ENCODE measurements at places on chromosomes 5 and 9.

DNA sequence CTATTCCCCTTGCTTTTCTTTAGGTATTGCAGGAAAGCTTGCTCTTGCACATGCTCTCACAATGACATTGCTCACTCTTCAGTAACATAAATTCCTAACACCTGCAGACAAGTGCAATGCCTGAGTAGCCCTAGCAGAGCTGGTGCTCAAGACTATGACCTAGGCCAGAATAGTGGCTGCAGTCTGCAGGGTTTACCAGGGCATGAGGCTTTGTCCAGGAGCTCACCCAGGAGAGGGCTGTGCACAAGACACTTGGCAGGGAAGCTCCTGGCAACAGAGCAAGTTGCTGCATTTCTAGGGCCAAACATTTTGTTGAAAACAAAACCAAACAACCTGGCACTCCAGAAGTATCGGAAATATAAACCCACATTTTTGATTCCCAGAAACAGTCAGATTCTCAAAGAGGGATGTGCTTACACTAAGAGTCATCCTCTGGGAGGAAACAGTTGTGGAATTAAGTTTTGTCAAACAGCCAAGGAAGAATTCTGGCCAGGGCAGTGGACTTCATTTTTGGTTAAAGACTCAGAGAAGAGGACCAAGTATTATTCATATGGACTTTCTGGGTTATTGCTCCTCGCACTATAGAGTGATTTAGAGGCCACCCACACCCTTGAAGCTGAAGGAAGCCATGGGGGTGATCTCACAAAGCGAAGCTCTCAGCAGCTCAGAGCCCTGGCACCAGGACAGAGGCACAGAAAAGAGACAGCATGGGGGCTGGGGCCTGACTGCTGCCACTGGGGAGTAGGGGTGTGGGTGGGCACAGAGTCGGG lies 44.9 kb downstream of the MACROH2A1 start:
- DNase-seq, result no peak

- DNase-seq, result no peak
These were observed 14.1 kb upstream of the RNF145 start for GRCh38 chr5:159223469-159223868.

GRCh38 chr5:167814828-167815227 lies 476.6 kb upstream of the WWC1 start:
- DNase-seq, result no peak

DNA sequence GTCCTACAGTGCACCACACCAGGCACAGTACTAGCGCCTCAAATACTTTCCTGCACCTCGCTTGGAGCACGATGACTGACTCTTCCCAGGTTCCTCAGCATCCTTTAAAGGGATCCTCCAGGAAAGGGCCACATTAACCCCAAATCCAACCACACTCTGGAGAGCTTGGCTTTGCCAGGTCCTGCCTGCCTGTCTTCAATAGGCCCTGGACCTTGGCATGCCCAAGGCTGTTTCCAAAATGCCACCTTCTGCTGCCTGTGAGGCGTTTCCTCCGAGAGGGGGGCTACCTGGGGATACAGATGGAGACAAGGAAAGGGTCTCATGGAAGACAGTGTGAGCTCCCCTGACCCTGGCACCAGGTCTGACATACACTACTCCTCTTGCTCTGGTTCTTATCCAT lies 169.9 kb downstream of the DAB2IP start:
- DNase-seq, result no peak

GRCh38 chr9:135910216-135910615 lies 2.9 kb upstream of the CAMSAP1 start:
- DNase-seq, result no peak

GRCh38 chr5:132376694-132377641 lies 7.5 kb downstream of the SLC22A5 start:
- no peak for DNase-seq

GRCh38 chr9:132364068-132364467 lies 9.3 kb upstream of the SETX start:
- DNase-seq, result no peak

DNA sequence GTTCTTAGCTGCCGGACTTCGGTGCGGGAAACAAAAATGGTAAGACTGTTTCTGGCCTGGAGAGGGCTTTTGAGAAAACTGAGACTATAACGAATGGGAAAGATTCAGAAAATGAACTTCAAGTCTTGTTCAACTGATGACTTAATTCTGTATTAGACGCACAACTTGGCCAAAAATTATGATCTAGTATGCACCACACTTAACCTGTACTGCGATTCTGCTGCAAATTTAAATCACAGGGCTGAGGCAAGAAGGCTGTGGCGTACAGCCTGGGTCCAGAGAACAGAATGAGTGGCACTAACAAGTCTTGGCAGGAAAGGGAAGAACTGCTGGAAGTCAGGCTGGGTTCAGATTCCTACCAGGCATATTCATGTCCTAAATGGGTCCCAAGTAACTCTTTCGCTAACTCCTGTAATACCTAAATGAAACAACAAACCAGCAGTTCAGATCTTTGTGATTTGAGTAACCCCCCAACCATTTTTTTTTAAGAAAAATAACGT lies 781 bp upstream of the COL23A1 start:
- no peak for DNase-seq

- DNase-seq, result no peak
These were observed 36.7 kb upstream of the ASS1 start for GRCh38 chr9:130407916-130408663.

- DNase-seq, result no peak
These were observed 116.3 kb downstream of the MED27 start for GRCh38 chr9:131963072-131964030.

DNA sequence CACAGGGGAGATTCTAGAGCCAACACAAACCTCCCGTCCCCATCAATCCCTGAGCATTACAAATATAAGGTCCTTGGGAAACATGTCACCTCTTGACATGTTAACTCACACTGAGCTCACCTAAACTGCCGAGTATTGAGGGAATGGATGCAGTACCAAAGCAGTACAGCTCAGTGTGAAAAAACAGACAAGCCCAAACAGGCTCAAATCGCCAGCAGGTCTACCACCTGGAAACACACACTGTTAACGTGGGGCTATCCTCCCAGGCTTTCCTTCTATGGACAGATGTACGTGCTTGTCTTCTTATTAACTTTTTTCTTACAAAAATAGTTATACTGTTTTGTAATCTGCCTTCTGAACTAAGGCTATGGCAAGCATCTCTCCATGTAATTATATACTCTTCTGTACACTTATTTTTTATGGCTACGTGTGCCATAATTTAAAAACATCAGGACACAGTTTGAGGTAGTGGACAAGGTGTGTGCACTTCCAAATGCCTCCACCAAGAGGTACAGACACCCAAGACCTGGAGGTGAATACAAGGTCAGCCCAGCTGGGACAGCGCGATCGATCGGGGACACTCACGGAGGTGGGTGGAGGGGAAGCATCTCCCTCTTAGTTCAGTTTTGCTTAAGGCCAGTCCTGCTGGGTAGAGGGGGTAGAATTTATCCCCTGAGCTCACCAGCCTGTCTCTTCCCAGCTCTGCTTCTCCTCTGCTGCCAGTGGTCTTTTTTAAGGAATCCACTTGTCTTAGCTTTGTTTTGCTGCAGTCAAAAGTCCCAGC lies 76.5 kb downstream of the DAP start:
- no peak for DNase-seq

- no peak for DNase-seq
These were observed 229.7 kb upstream of the IRX4 start for GRCh38 chr5:2112173-2113025.

DNA sequence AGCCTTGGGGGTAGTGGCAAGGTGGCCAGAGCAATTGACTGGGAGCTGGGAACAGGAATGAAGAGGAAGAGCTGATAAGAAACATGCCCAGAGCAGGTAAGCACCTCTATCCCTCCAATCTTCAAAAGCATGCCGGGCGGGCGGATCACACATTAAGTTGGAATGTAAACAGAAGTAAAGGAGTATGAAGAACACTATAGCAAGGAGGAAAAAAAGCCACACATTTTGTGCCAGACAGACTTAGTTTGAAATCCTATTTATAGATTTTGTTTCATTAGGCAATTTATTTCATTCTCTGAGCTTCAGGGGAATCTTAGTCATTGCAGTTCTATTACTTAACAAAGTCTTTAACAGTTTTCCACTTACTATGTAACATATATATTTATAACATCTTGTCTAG lies 173.9 kb upstream of the TNC start:
- DNase-seq, result no peak

- DNase-seq, result no peak
These were observed 26.1 kb downstream of the PLPPR1 start for GRCh38 chr9:101054657-101055056.

DNA sequence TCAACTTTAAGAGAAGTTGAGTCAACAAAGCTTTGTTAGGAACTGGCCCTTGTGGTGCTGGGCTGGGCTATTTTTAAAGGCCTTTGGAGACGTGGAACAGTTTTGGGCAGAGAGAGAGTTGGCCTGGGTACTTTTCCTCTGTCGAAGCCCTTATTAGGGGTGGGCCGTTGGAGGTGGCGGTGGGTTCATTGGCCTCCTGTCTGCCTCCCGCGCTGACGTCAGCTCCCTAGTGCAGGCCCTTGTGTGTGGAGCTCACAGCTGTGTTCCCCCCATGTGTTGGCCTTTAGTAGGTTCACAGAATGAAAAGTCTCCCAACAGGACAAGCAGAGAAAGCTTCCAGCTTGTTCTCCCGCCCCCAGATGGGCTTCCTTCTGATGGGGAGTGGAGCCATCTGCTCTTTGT lies 2.7 kb downstream of the NCS1 start:
- no peak for DNase-seq

All from RKO (cell line).